ENCODE measurements at places on chromosomes 1 and 21.

DNA sequence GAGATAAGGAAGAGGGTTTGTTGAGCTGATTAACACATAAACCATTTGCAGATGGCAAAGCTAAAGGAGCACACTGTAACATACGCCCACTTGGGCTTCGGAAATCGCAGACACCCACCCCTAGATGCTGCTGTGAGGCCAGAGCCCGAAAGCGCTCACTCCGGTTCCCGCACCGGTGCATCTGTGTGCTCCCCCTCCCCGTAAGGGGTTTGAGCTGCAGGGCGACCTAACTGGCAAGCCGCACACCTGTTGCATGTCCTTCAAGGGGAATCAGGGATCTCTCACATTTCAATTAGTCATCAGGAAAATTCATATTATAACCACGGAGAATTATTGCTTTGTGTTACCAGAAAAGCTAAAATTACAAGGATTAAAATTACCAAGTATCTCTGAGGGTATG lies 1.4 kb upstream of the CFH start:
- no peak for DNase-seq

- no peak for DNase-seq
Measured at GRCh38 chr1:15224974-15225373, 22.0 kb upstream of the FHAD1 start.

- no peak for DNase-seq
Measured at GRCh38 chr1:228317411-228317828, 89.2 kb downstream of the TRIM11 start.

DNA sequence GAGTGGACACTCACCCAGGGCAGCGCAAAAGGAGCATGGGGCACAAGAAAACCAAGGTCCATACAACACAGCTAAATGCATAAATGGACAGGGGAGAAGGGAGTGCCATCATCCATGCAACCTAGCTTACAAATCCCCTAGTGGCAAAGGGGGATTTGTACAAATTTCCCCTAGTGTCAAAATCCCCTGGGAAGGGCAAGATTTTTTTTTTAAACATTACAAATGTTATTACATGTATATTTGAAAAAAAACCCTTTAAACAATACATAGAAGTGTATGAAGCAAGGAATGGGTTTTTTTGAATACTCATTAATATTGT lies 89.6 kb upstream of the IVNS1ABP start:
- no peak for DNase-seq

GRCh38 chr1:65065524-65066418 lies 82.2 kb upstream of the AK4 start:
- DNase-seq, result peak; percentile 30

DNA sequence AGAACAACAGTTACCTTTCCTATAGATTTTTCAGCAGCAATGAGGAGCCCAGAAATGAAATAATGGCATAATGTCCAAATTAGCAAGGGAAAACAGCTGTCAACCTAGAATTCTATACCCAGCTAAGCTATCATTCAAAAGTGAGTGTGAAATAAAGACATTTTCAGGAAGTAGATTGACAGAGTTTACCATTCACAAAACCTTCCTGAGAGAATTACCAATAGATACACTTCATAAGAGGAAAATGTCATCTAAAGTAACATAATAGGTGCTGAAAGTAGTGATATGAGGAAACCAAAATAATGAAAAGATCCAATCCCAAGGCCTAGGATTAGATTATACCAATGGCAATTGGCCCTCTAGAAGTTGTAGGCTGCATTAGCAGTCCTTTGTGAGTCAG lies 34.6 kb downstream of the OBSCN start:
- no peak for DNase-seq

DNA sequence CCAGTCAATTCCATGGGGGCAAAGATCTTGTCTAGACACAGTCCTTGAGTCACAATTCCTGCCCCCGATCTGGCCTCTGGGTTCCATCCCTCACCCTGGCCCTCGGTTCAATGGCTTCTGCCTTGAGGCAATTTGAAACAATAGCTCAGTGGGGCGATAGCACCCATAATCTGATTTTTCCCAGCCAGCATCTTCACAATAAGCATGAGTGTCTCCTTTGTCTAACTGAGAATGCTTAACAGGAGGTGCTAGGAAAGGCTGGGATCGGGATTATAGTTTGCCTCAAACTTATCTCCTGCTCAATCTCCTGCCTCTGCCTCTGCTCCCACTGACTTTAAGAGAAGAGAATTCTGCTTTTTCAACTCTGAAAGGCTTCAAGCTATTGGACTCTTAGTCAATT lies 293.9 kb upstream of the PROX1 start:
- no peak for DNase-seq

GRCh38 chr1:12754738-12755137 lies 8.7 kb downstream of the CFAP107 start:
- no peak for DNase-seq

DNA sequence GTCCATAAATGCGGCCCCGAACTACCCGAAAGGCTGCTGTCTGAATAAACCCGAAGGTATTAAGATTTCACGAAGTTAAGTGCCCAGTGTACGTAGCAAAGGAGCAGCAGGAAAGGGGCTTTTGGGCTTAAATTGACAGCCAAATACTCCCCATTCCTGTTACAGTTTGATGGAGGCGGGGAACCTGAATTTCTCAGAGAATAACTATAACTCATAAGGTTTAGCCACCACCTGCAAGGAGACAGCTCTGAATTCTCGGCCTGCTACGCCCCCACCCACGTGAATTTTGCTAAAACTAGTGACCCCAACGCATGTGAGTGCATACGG lies 5.2 kb downstream of the GFI1 start:
- DNase-seq, result no peak

- no peak for DNase-seq
Measured at GRCh38 chr1:147605591-147605990, 64.3 kb downstream of the BCL9 start.

DNA sequence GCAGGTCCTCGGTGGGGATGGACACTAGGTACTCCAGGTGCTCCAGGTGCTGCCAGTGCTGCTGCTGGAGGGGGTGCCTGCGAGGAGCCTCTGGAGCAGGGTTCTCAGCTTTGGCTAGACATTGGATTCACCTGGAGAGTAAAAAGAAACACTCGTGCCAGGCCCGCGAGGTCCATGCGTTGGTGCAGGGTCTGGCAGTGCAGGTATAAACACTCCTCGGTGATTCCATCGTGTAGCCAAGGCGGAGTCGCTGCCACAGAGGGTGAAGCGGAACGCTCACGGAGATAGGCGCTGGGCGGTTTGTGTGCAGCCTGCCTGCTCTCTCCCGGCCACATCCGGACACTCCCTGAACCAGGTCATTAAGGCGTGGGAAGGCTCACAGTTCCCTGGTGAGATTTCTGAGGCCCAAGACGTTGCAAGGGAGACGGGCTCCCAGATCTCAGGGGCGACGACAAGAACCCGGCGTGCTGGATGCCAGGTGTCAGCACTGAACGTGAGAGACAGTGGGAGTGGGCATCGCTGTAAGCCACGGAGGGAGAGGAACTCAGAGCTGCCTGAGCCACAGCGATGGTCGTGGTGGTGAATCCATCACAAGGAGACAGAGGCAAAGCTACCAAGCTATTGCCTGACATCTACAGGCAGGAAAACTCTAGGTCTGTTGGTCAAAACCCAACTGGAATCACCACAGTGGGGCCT lies 17.2 kb upstream of the SUMO3 start:
- no peak for DNase-seq

- DNase-seq, result no peak
Measured at GRCh38 chr1:64312431-64312830, 109.0 kb downstream of the UBE2U start.

GRCh38 chr1:182643699-182644098 lies 39.5 kb upstream of the RGS16 start:
- DNase-seq, result no peak

DNA sequence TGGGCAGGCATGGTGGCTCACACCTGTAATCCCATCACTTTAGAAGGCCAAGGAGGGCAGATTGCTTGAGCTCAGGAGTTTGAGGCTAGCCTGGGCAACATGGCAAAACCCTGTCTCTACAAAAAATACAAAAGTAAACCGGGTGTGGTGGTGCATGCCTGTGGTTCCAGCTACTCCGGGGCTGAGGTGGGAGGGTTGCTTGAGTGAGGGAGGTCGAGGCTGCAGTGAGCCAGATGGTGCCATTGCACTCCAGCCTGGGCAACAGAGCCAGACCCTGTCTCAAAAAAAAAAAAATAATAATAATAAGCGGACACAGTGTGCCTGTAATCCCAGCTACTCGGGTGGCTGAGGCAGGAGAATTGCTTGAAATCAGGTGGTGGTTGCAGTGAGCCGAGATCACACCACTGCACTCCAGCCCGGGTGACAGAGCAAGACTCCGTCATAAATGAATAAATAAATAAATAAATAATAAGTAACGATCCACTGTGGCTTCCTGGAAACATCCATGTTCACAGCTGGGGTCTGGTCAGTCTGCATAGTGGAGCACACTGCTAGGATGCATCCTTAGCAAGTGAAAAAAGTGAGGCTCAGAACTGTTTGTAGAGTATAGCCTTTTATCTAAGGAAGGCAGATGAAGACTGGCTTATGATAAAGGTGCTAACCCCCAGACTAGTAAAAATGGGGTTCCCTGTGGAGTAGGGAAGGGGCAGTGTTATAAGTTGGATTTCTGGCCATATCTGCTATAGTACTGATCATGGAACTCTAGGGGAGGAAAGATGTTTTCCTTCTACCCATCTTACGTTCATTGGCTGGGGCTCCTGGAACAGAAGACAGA lies 15.7 kb downstream of the PKNOX1 start:
- DNase-seq, result no peak

DNA sequence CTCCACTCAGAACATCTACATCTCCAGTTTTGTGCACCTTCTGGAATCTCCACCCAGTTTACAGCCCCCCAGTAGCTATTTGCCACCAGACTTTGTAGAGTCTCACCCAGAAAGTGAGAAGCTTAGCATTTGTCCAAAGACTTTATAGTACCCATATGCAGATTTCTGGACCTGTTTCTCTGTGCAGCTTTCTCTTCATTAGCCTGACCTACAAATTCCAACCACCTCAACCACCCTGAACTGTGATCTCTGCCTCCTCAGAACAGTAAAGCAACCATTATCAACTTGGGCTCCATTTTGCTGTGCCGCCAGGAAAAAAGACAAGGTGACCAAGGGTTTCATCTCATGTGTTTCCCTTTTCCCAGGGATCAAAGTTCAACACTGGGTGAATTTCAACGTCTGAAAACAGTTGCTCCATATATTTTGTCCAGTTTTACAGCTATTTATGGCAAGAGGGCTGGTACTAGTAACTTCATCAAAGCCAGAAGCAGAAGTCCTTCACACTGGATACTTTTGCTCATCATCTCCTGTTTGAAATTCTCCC lies 36.5 kb upstream of the DDAH1 start:
- DNase-seq, result no peak

DNA sequence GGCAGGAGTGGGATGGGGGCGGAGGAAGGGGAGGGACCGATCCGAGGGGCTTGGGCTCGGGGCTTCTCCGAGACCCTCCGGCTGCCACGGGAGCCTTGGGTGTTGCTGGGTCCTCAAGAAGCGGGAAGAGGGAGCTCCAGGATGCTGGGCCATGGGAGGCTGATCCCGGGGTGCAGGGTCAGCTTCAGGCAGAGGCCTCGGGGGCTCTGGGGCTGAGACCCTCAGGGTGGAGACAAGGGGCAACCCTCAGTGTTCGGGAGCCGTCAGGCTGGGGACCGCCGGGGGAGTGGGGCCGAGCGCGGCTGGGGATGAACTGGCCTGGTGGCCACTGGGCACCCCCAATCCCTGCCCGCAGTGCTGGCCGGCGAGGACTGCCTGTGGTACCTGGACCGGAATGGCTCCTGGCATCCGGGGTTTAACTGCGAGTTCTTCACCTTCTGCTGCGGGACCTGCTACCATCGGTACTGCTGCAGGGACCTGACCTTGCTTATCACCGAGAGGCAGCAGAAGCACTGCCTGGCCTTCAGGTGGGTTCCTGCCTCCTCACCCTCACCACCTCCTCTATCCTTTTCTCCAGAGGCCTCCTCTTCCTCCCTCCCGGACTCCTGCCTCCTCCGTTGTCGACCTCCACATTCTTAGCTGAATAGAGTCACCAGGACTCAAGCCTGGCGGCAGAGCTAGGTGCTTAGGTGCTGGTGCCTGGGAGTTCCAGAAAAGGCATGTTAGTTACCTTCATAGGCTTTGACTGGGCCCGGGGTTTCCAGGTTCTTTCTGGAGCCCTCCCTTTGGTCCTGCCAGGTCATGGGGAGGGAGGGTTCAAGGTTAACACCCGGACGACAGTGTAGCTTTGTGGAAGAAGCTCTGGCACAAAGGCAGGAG lies 631 bp downstream of the SHISA4 start:
- DNase-seq, result no peak

DNA sequence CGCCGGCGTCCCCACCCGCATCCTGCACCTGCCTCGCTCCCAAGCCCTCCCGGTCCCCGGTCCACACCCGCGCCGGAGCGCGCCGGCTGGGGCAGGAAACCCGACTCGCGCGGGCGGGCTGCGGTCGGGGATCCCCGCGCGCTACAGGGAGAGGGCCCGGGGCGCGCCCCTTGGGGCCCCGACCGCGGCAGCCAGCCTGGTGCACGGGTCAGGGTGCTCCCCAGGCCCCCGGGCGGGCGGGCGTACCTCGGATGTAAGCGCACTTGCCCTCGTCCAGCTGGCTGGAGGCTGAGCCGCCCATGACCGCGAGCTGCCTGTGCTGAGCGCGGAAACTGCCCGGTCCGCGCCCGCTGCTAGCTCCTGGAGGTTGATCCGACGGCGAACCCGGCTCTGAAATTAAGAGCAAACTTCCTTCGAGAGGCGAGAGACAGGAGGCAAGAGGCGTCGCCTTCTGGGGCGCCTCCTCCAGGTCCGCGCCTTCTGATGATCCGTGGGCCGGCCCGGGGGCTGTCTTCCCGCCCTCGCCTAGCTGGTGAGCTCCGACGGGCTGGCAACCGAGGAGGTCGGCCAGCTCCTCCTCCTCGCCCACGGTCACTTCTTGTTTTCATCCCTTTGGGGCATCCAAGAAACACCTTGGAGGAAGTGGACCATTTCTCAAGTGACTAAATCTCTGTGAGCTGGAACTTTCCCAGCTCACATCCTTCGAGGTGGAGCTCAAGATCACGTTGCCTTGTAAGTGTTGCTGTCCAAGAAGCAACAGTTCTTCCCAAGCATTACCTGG lies at the start of gene NIBAN1:
Gene NIBAN1 (minus strand): TSS at position 453 of the 781 bp plus-strand sequence. CDS start 152 bp downstream, at position 301.
- peak; percentile 80 for DNase-seq

- no peak for DNase-seq
Measured at GRCh38 chr1:112444269-112444668, 48.3 kb downstream of the CTTNBP2NL start.

DNA sequence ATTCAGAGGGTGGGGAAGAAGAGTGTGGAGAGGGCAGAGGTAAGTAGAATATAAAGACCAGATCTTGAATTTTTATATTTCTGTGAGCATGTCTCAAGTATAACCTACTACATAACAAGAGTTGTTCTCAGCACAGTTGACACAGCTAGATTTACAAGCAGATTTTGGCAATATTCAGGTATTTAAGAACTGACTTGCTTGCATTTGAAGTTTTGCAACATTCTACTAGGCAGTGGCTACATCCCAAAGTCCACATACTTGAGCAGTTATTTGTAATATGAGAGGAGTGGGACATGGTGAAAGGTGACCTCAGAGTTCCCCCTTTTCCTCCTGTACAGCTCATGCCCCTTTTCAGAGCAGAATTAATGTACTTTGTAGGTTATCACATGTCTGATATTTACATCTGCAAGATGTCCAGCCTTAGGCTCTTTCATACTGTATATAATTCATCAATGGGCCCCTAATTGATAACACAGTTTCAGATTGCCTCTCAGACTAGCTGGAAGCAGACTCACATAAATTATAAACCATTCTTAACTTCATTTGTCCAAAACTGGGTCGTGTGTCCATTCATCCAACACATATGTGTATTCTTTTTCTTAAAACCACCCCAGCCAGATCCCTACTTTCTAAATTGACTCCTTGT lies 136.7 kb upstream of the RAVER2 start:
- no peak for DNase-seq

GRCh38 chr1:197917805-197918651 lies 856 bp downstream of the LHX9 start:
- no peak for DNase-seq

GRCh38 chr1:200917291-200917817 lies 22.7 kb downstream of the INAVA start:
- peak; percentile 65 for DNase-seq
